B cell (primary cell): ENCODE measurements at places on chromosomes 1 and 21. TPM values are rescaled to one million over a fixed set of nuclear protein-coding genes. Genes with fewer than 3 reads are reported as not detected.

Gene CAMK1G
- total RNA-seq = not detected in 2 replicates

DNA sequence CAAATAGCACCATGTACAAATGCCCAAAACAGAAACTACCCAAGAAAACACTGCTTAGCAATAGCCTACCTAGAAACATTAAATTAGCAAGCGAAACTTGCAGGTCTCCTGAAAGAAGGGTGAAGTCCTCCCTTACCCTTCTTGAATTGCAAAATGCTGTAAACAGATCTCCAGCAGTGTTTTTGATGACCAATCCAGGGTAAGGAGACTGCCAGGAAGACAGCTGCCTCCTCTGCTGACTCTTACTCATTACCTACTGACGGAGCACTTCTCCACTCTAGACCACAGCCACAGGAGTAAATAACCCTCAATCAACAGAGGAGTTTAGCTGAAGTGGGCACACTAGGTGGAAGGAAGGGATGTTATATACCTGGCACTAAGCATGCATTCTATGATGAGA is 32.2 kb upstream of the GADD45A start:
- no peak overlapping the region for H3K4me3 ChIP-seq
- no peaks in the 10 kb centered on the region for H3K36me3 ChIP-seq
- no peaks in the 10 kb centered on the region for H3K4me1 ChIP-seq

DNA sequence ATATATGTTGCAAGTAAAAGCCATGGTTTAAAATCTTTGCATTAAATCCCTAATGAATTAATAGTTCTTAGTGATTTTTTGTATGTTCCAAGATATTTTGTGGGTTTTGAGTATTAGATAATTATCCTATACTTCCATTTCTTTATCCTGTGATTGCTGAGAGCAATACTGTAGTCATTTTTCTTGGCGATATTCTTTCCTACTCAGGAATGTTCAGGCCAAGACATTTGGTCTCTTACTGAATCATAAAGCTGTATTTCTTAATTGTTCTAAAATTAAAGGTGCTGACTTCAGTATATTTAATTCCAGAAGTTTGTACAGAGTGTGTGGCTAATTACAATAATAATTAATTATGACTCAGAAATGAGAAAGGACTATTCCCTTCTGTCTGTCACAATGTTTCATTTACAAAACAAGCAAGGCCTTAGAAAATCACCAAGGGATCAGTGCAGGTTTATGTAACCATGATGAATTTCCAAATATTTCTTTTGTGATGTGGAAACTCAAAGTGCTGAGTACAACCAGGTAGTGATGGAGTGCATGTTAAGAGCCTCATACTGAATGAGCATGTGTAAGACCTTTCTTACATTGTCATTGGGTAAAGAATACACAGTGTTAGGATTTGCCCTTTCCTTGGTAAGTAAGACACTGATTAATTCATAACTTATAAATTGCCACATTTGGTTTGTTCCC is 161.2 kb downstream of the HMCN1 start:
- DNase-seq = no peak
- H3K4me3 ChIP-seq = no peak overlapping the region
- no peaks in the 10 kb centered on the region for H3K27me3 ChIP-seq
- no peaks in the 10 kb centered on the region for H3K36me3 ChIP-seq
- no peaks in the 10 kb centered on the region for H3K4me1 ChIP-seq
- H3K27ac ChIP-seq = no peak overlapping the region

DNA sequence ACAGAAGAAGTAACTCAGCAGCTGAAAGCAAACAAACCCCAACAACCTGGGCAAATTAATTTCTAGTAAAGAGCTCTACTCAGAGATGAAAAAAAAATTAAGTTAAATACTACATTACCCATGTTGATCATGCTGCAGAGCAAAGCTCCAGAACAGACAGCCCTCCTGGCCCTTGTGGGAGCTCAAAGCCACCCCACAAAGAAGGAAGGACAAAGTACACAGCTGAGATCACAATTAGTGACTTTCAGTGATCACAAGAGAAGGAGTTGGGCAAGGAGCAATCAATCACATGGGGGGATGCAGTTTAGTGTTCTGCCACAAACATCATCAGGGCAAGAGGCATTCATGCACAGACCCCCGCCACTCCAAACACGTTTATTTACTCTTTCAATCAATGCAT is 114.2 kb downstream of the DAB1 start:
- no peaks in the 10 kb centered on the region for H3K27me3 ChIP-seq
- H3K27ac ChIP-seq = no peak overlapping the region
- no peaks in the 10 kb centered on the region for H3K36me3 ChIP-seq
- no peak for DNase-seq

Gene OR2L2
- 0.44 and 0.52 TPM in 2 replicates for total RNA-seq
